ENCODE measurements at places on chromosomes 2 and 18.

GRCh38 chr18:42296192-42296591 is 341.2 kb downstream of the PIK3C3 start:
- DNase-seq, result no peak

GRCh38 chr18:74679006-74679678 is 81.5 kb downstream of the ZNF407 start:
- no peak for DNase-seq

DNA sequence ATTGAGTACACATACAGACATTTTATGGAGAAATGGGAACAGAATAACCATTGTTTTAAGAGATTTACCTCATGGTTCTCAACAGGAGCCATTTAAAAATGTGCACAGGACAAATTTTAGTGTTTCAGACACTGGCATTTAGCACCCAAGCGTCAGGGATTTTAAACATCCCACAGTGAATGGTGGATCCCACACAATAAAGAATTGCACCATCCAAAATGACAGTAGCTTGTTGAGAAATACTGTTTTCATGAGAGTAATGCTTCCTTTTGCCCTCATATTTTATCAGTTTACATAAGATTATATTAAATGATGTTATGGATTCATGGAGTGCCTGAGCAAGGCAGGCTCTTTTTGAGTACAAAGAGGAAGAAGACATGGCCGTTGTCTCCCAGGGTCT is 54.0 kb downstream of the MFSD6 start:
- DNase-seq, result no peak

- no peak for DNase-seq
Observed at GRCh38 chr2:4903656-4904348, 788.4 kb upstream of the SOX11 start.

- no peak for DNase-seq
Observed at GRCh38 chr2:237497838-237498186, 10.8 kb downstream of the MLPH start.

- DNase-seq, result no peak
Observed at GRCh38 chr18:57995331-57995730, 48.7 kb upstream of the NEDD4L start.

DNA sequence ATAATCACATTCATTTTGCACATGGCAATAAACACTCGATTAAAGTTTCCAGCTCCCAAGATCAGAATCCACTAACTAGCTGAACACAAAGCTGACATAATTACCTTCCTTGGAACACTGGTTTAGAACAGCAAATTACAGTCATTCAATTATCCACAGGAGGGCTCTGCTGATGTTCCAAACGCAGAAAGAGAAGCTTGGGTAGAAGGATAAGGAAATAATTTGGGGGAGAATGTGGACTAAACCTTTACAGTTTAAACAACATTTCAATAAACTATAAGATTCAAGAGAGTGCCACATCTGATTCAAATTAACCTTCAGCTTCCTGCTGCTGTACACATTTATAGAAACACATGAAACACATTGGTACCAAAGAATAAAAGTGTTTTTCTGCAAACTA is 67.8 kb upstream of the ARL4C start:
- no peak for DNase-seq

DNA sequence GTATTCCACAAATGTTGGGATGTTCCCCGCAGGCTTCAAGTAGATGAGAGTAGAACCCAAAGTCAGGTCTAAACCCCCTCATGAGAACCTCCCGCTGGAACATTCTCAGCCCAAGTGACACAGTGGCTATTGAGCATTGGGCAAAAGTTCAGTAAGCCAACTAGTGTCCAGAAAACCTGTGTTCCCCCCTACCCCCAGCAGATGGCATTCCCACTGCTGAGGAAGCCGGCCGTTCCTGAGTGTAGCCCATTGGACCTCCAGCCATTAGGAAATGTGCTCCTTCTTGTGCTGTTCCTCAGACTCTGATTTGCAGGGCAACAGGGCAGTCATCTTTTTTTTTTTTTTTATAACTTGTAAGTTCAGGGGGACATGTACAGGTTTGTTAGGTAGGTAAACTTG is 152.1 kb downstream of the NCK2 start:
- DNase-seq, result no peak

DNA sequence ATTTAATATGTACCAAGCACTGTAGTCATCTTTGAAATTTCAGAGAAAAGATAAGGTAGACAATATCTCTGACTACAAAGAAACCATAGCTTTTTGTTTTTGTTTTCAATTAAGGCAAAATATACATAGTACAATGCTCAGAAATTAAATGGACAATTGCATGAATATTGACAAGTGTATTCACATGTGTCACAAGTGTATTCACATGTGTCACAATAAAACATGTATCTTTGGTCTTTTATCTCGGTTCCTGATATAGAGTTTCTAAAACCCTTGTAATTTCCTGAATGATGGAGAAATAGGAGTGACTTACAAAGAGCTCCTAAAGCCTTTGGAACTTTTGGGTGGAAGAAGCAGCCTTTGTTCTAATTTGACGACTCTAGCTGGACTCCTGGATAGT is 756.4 kb downstream of the EPHA4 start:
- DNase-seq, result no peak

GRCh38 chr2:195515551-195515950 is 141.5 kb upstream of the SLC39A10 start:
- no peak for DNase-seq
